NCI-H1417 treated with DMSO at 0.1 percent for 48 hours (cell line): ENCODE measurements at places on chromosomes 4 and X.

DNA sequence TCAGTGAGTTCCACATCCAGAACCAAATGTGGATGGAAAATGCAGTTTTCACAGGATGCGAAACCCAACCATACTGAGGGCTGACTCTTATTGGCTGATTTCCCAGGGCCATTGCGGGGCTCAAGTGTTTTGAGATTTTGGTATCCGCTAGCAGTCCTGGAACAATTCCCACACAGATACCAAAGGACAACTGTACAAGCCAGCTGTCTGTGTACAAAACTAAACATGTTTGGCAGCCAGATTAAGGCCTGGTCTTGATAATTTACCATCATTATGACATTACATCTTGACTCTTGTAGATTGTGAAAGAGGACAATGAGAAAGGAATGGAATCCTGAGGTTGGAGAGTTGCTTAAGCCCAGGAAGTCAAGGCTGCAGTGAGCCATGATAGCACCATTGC lies 121.9 kb downstream of the DKK2 start:
- DNase-seq: no peak

DNA sequence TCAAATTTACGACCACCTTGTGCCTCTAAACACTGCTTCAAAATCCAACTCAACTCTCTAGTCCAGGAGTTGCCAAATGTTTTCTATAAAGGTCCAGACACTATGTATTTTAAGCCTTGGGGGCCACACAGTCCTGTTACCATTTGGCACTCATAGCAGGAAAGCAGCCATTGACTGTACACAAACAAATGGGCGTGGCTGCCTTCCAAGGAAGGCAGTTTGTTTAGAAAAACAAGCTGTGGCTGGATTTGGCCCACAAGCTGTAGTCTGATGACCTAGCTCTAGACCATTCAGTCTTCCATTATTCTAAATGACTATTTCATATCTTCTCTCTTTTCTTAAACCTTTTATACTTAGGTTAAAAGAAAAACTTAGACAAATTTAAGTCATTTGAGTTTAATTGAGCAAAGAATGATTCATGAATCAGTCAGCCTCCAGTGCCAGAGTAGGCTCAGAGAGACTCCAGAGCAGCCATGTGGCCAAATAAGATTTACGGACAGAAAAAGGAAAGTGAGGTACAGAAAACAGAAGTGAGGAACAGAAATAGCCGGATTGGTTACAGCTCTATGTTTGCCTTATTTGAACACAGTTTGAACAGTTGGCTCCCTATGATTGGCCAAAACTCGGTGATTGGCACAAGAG lies 825.8 kb upstream of the LCORL start:
- DNase-seq: no peak

GRCh38 chr4:110245577-110245976 lies 47.2 kb upstream of the ELOVL6 start:
- DNase-seq: no peak

DNA sequence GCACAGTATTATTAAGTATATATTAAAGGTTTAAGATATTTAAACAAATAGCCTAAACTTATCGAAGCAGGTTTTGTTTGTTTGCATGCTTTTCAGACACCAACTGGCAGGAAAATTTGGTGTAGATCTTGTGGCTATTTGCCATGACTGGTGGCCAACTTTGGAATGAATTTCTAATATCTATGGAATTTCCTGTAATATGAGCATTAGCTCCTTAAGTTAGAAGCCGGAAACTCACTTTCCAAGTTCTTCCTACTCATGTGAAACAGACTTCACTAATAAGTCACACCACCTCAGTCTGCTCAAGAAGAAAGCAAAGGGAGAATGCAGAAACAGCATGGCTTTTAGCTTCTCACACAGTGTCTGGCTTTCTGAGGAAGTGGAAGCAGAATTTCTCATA lies 563.9 kb downstream of the GRXCR1 start:
- no peak for DNase-seq

GRCh38 chr4:6502147-6502546 lies 29.7 kb upstream of the PPP2R2C start:
- DNase-seq: no peak

DNA sequence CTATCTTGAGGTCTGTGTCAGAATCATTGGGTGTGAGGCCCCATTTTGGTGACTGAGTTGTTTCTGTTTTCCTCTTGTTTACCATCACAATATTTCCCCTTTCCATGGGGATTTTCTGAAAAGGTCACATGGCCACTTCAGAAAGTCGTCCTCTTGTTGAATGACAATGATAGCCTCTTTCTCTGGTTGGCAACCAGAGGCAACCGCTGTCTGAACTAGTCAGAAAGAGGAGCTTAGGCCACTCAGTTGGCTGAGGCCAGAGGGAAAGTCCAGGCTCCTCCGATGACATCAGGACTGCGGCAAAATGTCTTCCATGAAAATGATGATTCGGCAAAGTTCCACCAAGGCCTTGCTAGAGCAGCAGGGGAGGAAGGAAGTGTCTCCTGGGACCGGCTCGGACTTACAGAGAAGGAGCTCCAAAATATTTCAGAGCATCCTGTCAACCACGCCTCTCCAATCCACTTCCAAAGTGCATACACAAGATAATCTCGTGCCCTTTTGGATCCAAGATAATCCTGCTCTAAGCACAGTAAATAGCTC lies 19.1 kb upstream of the RBM47 start:
- no peak for DNase-seq

DNA sequence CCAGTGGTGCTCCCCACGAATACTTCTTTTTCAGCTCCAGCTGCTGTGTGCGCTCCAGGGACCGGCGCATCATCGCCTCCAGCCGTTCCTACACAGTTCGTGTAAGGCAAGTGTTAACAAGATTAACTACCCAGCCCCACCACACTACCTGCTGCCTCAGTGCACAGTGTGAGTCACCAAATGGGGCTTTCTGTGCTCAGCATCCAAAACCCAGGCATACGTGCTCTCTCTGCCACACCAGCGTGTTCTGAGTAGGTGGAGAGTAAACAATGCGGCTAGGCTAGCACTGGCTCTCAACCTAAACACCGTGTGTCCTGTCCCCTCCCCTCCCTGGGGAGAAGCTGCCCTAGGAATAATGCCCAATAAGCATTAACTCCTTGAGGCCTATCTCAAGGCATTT lies 60.0 kb downstream of the MAP7D2 start:
- no peak for DNase-seq

GRCh38 chr4:92328095-92328494 lies 24.3 kb downstream of the GRID2 start:
- no peak for DNase-seq
